Activated naive CD8-positive, alpha-beta T cell treated with anti-CD3 and anti-CD28 coated beads for 36 hours (primary cell): ENCODE measurements at places on chromosomes 4 and X. TPM values are rescaled to one million over a fixed set of nuclear protein-coding genes. Genes with fewer than 3 reads are reported as not detected.

GRCh38 chrX:141278306-141278705 lies 36.0 kb upstream of the SPANXC start:
- no peak for DNase-seq

The GPRASP2 gene
- total RNA-seq, result 1.6 TPM

DNA sequence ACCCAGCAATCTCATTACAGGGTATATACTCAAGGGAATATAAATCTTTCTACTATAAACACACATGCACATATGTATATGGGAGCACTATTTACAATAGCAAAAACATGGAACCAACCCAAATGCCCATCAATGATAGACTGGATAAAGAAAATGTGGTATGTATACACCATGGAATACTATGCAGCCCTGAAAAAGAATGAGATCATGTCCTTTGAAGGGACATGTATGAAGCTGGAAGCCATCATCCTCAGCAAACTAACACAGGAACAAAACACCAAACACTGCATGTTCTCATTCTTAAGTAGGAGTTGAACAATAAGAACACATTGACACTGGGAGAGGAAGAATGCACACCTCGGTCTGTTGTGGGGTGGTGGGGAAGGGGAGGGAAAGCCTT lies 80.6 kb upstream of the TBX22 start:
- DNase-seq, result no peak

The PCDH10 gene
- not detected for total RNA-seq

DNA sequence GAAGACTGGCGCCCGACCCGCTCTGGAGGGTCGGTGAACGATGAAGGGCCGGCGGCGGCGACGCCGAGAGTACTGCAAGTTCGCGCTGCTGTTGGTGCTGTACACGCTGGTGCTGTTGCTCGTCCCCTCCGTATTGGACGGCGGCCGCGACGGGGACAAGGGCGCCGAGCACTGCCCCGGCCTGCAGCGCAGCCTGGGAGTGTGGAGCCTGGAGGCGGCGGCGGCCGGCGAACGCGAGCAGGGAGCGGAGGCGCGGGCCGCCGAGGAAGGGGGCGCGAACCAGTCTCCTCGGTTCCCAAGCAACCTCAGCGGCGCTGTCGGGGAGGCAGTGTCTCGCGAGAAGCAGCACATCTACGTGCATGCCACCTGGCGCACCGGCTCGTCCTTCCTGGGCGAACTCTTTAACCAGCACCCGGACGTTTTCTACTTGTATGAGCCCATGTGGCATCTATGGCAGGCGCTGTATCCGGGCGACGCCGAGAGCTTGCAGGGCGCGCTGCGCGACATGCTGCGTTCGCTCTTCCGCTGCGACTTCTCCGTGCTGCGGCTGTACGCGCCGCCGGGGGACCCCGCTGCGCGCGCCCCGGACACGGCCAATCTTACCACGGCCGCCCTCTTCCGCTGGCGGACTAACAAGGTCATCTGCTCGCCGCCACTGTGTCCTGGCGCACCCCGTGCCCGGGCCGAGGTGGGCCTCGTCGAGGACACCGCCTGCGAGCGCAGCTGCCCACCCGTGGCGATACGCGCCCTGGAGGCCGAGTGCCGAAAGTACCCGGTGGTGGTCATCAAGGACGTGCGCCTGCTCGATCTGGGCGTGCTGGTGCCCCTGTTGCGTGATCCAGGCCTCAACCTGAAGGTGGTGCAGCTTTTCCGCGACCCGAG lies 568 bp downstream of the CHST7 start:
- DNase-seq, result peak; percentile 58

The TLR2 gene
- 1.1 TPM for total RNA-seq

The RHOXF2B gene
- total RNA-seq, result not detected

- peak; percentile 29 for DNase-seq
These were observed 134.7 kb downstream of the PALLD start for GRCh38 chr4:168631241-168632162.

The FAM149A gene
- 0.52 TPM for total RNA-seq

GRCh38 chr4:78811034-78811433 lies 34.9 kb downstream of the BMP2K start:
- DNase-seq, result no peak

GRCh38 chrX:12390301-12390700 lies 252.0 kb downstream of the FRMPD4 start:
- no peak for DNase-seq

- no peak for DNase-seq
These were observed 54.8 kb upstream of the GEMIN8 start for GRCh38 chrX:14084466-14084865.

The ARHGAP6 gene
- total RNA-seq, result not detected

DNA sequence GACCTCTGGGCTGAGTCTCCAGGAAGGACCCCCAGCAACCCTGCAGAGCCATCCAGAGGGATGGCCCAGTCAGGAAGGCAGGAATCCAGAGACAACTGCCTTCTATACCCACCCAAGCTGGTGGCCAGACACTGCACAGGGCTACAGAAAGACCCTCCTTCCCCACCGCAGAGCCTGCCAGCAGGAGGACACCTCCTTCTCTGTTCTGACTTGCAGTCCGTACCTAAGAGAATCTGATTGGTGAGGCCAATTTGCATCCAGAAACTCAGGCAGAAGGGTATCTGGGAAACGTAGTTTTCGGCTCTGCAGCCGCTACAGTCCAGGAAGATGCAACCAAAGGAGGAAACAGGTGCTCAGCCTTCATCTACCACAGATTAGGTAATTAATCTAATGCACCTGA lies 155.4 kb upstream of the FRG1 start:
- DNase-seq, result no peak
